ENCODE measurements at places on chromosomes 2 and 18.

GRCh38 chr2:9291331-9291730 is 84.7 kb downstream of the ASAP2 start:
- DNase-seq, result no peak

GRCh38 chr2:129883121-129883520 is 96.3 kb upstream of the RAB6C start:
- no peak for DNase-seq

DNA sequence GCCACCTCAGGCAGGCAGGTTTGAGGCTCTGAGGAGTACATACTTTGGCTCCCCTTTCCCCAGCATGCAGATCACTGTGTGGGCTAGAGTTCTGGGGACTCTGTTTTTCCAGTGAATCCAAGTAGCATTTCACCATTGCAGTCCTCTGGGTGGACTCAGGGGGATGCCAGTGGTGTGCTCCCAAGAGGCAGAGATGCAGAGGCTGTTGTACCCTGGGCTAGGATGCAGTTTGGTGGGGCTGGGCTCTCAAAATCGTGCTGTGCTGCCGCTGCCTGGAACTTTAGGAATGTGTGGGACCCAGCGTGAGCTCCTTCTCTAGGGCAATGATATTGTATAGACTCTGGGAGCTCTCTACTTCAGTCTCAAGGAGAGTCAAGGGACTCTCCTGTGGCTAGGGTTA is 104.9 kb downstream of the MYO3B start:
- DNase-seq, result no peak

DNA sequence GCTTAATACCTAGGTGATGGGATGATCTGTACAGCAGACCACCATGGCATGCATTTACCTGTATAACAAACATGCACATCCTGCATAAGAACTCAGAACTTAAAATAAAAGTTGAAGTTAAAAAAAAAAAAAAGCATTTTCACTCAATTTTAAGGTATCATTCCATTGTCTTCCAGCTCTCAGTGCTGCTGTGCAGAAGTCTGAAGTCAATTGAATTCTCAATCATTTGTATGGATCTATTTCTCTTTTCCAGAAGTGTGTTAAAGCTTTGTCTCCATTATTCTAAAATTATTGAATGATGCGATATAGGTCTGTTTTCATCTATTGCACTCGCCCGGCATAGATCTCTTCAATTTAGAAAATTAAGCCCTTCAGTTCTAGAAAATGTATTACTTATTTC is 202.5 kb upstream of the EPAS1 start:
- no peak for DNase-seq

GRCh38 chr2:176879426-176879995 is 333.1 kb upstream of the HNRNPA3 start:
- DNase-seq, result no peak

GRCh38 chr2:241728000-241728399 is 6.4 kb upstream of the D2HGDH start:
- DNase-seq, result no peak

DNA sequence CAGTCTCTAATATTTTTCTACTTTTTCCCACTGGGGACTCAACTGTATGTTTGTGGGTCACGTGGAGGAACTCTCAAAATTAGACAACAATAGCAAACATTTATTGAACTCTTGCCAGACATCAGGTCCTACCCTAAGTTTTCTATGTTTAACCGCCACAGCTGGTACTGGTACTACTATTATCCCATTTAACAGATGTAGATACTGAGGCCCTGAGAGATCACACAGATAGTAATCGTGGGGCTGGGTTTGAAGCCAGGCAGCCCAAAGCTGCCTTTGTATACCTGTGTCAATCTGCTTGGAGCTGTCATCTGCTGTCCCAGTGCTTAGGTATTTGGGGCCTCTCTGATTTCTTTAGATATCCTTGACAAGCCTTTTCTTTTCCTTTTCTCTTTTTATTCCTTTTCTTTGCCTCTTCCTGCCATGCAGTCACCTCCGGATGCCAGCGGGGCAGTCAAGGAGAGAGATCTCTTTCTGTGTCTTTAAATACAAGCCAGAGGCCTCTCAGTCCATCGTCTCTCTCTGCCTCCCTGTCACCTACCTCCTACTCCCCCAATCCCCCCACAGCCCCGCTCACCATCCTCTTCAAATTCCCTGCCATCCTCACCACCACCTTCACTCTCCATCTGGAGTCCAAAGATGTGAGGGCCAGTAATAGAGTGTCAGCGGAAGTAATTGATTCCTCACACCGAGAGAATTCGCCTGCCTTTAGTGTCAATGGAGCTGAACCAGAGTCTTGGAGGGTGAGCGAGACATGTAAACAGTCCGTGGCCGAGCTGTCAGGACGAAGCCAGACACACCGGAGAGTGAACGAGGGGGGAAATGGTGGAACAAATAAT is 23.4 kb downstream of the NRP2 start:
- DNase-seq, result no peak

- no peak for DNase-seq
Measured at GRCh38 chr18:36337679-36338402, 40.3 kb downstream of the FHOD3 start.

- no peak for DNase-seq
Measured at GRCh38 chr2:19757586-19757985, 144.2 kb downstream of the TTC32 start.

- DNase-seq, result no peak
Measured at GRCh38 chr2:55033076-55033742, 17.0 kb downstream of the RTN4 start.

DNA sequence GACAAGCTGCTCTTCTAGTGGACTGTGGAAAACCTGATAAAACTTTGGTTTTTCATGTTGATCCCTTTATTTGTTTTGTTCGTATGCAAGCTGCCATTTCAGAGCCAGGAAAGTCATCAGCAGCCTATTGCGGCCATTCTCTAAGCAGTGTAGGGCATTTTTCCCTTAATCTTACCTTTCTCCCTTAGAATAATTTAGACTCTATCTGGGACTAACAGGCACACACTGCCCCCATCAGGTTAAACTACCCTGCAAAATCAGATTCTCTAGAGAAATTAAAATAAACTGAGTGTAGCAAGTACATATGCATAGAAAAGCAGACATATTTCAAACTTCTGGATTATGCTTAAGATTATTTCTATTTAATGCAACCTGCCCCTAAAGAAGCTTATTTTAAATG is 347.5 kb downstream of the METTL4 start:
- DNase-seq, result no peak

- DNase-seq, result no peak
Measured at GRCh38 chr2:205358351-205358815, 323.9 kb upstream of the NRP2 start.

GRCh38 chr2:25467743-25468142 is 126.0 kb upstream of the DNMT3A start:
- DNase-seq, result no peak

DNA sequence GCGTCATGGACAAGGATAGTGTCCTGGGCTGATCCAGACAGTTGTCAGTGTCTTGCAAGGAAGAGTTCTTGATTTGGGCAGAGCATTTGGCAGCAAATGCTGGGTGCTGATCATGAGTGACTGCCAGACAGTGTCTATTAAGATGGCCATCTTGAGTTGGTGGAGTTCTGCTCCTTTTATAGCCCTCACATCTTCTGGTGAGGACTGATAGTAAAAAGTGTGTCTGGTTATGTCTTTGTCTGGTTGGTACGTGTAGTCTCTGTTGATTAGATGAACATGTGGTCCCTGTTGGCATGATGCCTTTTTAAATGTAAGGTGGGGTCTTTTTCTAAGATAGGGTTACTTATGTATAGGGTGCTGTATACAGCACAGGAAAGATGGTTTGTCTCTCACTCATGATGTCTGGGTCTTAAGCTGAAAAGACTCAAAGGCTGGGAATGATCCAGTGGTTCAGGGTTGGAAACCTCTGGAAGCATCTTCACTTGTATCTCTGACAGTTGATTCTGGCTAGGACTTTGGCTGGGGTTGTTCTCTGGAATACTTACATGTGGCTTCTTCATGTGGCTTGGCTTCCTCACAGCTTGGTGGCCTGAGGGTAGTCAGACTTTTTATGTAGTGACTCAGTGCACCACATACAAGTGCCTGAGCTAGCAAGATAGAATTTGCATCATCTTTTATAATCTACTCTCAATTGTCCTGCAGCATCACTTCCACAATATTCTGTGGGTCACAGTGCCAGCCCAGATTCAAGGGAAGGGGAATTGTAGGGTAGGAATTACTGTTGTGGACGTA is 11.8 kb downstream of the MTX2 start:
- DNase-seq, result no peak

DNA sequence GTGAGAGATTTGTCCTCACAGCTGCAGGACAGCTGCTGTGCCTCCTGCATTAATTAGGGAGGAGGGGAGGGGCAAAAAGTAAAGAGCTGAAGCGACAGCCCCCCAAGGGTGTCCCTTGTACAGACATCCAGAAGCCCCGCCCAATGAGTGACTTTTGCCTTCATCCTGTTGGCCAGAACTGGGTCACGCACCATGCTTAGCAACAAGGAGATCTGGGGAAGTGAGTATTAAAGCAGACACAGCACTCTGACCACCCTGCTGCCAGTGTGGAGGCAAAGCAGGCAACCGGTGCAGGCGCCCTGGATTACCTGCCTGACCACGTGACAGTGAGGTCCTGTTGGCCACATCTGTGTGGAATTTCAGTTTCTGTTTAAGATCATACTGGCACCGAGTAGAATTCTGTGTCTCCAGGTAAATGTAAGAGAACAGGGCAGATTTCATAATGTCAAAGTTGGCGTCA is 21.5 kb upstream of the BIN1 start:
- no peak for DNase-seq

DNA sequence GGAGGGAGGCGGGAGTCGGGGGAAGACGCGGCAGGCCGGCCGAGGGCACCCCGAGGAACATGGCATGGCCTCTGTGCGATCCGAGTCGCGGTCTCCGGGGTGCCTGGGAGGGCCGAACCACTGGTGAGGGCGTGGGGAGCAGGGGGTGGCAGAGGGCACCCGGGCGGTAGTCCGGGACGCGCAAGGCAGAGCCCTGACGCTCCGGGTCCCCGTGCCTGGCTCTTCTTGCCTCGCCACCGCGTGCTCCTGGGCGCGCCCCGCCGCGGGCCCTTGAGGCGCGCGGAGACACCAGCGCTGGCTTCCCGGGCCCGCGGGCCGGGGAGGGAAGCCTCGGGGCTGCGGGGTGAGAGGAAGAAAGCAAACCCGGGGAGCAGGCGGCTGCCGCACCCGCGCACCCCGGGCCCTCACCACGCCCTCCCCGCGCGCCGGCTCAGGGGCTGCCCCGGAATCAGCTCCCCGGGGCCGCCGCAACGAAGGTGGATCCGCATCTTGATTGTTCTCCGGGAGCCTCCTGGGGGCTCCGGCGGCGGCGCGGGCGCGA is 4.3 kb downstream of the SOX11 start:
- no peak for DNase-seq

DNA sequence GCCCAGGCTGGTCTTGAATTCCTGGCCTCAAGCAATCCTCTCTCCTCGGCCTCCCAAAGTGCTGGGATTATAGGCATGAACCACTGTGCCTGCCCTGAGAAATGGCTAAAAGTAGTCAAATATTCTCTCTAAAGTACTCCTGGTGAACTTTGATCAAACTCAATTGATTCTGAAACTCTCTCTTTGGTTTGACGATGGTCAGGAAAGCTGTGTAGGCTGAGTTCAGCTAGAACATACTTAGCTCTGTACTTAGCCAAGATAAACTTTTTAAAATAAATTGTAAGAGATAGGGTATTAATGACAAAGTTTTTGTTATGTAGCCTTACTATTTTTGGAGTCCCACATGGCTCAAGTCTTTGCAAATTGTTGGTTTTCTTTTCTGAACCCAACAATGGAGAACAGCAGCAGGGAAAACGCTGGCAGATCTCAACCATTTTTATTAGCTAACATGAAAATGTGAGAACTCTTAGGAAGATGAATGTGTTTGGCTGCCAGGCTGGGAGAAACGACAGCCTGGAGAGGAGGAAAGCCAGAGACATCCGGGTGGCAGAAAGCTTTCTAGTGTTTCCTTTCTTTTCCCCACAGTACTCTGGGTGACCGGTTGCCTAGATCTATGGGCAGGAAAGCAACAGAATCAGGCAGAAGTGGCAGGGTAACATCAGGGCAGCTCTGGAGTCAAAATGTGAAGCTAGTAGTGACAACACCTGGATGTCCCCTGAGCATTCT is 193.0 kb upstream of the LHCGR start:
- no peak for DNase-seq

DNA sequence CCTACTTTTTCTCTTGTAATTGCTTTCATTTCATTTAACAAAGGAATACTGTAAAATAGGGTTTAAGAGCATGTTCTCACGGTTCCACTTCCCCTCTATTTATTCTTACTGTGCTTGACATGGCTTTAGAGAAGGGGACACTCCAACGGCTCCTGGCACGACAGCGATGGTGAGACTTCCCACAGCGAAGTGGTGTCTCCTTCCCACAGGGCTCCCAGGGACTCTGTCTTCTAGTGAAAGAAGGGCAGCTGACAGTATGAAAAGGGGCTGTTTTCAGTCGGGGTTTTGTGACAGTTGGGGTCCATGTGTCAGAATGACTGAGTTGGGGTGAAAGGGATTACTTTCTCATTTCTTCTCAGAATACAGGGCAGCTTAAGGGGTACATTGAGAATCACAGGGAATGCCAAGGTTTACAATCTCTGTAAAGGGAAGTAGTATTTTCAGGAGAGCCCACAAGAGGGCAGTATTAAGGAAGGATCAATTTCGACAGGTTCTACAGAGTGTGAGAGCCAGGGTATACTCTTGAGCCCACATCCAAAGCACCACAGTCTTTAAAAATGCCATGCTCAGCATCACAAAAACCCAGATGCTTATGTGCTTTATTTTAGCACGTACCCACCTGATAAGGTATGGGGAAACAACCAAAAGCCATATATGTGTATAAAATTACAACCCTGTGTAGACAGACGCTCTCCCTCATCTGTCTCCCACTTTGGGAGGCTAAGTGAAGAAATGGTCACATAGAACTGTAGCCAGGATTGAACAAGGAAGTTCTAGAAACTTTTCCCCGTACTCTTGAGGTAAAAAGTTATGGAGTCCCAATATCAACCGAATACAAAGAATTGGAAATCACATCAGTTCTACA is 31.3 kb upstream of the RAPGEF4 start:
- DNase-seq, result no peak

DNA sequence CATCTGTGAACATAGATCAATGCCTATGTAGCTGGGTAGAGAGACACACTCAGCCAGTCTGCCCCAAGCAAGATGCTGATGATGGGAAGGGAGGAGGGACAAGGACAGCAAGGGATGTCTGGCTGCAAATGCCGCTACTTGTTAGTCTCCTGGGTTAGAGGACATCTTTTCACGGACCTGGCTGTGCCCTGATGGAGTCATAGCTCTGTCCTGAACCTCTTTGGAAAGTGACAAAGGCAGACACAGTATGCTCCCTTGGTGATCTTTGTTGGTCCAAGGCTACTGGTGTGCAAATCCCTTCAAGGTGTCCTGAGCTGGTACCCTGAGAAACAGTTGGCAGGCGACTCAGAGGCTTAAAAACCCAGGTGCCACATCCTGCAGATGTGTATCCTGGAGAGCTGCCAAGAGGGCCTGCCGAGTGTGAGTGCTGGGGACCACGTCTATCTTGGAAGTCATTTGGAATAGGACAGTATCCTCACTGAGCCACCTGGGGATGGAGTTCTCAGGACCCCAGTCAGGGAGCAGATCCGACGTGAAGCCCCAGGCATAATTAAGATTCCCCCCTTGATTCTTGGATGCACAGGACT is 10.8 kb downstream of the FOSL2 start:
- DNase-seq, result no peak

All from HS-27A (cell line).